ENCODE measurements at places on chromosomes 7 and 10.

- no peak for DNase-seq
- no peaks in the 10 kb centered on the region for H3K27me3 ChIP-seq
- no peaks in the 10 kb centered on the region for H3K36me3 ChIP-seq
- H3K27ac ChIP-seq = no peak overlapping the region
These were observed 54.0 kb downstream of the NEURL1 start for GRCh38 chr10:103547391-103547946.

- H3K36me3 ChIP-seq = no peaks in the 10 kb centered on the region
- no peak overlapping the region for H3K4me3 ChIP-seq
- H3K27me3 ChIP-seq = no peaks in the 10 kb centered on the region
- H3K4me1 ChIP-seq = peaks cover 5% of the 10 kb centered on the region
- DNase-seq = no peak
These were observed 61.1 kb upstream of the ZMIZ1 start for GRCh38 chr10:79007421-79008319.

GRCh38 chr7:128933180-128933891 lies 4.4 kb upstream of the IRF5 start:
- peaks cover 21% of the 10 kb centered on the region for H3K4me1 ChIP-seq
- H3K27me3 ChIP-seq = peaks cover 12% of the 10 kb centered on the region
- peak overlapping the region; percentile 33 for H3K27ac ChIP-seq
- peak overlapping the region; percentile 57 for H3K4me3 ChIP-seq
- peak; percentile 71 for DNase-seq

DNA sequence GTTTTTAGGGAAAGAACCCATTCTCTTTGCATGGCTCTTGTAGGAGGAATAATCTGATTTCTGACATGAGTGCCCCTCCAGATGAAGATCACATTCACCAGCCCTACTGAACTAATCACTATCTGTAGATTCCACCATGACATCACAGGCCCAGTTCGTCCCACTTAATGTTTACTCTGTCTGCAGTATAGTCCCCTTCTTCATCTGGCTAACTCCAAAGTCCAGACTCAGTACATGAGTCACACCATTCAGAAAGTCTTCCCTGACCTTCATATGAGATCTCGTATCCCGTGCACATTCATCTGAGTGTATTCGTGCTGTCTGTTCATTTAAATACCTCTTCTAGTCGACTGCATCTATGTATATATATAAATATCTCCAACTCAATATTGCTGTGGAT lies 366.5 kb upstream of the AKR1E2 start:
- H3K4me1 ChIP-seq = no peaks in the 10 kb centered on the region
- no peak overlapping the region for H3K27ac ChIP-seq
- peaks cover 7% of the 10 kb centered on the region for H3K27me3 ChIP-seq

DNA sequence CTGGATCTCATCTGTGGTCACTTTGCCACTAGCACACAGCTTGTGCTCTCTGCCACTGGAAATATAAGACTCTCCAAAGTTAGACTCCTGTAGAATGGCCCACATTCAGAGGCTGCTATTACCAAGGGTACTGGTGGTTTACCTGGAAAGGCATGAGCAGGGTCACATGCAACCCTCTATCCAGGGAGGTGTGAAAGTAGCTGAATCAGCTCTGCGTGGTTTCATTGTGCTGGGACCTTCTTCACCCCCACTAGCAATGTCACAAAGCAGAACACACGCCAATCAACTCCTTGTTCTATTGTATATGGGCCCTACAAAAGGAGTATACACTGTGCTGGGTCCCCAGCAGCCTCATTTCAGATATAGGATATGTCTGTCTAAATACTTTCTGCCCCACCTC lies 353.6 kb upstream of the AUTS2 start:
- no peaks in the 10 kb centered on the region for H3K27me3 ChIP-seq
- DNase-seq = no peak
- H3K27ac ChIP-seq = no peak overlapping the region
- no peaks in the 10 kb centered on the region for H3K36me3 ChIP-seq

- H3K4me3 ChIP-seq = no peak overlapping the region
- H3K27me3 ChIP-seq = peaks cover 14% of the 10 kb centered on the region
- DNase-seq = no peak
- no peak overlapping the region for H3K27ac ChIP-seq
- H3K36me3 ChIP-seq = no peaks in the 10 kb centered on the region
- H3K4me1 ChIP-seq = no peaks in the 10 kb centered on the region
These were observed 66.4 kb downstream of the TRUB1 start for GRCh38 chr10:115004236-115004862.

DNA sequence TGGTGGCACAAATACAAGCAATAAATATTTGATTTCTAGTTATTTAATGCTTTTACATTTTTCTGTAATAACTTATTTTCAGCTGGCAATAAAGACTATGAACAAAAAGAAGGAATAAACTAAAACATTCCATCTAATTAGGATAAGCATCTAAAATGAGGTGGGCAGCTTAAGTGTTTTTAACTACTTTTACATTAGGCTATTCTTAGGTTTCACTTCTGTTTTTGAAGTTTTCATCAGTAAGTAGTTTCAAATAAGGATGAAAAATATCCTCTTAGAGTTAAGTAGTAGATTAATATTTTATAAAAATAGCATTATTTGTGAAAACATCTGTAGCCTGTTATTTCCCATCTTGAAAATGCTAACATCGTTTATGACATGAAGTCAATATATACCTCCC lies 15.9 kb downstream of the NT5C2 start:
- H3K4me1 ChIP-seq = peaks cover 9% of the 10 kb centered on the region
- DNase-seq = no peak
- H3K27ac ChIP-seq = no peak overlapping the region
- no peaks in the 10 kb centered on the region for H3K27me3 ChIP-seq
- peaks cover 5% of the 10 kb centered on the region for H3K36me3 ChIP-seq
- H3K4me3 ChIP-seq = no peak overlapping the region

- H3K4me1 ChIP-seq = no peaks in the 10 kb centered on the region
- DNase-seq = no peak
- peaks cover 1% of the 10 kb centered on the region for H3K27me3 ChIP-seq
- no peak overlapping the region for H3K4me3 ChIP-seq
- no peaks in the 10 kb centered on the region for H3K36me3 ChIP-seq
These were observed 263.0 kb downstream of the PHF14 start for GRCh38 chr7:11236680-11237079.

DNA sequence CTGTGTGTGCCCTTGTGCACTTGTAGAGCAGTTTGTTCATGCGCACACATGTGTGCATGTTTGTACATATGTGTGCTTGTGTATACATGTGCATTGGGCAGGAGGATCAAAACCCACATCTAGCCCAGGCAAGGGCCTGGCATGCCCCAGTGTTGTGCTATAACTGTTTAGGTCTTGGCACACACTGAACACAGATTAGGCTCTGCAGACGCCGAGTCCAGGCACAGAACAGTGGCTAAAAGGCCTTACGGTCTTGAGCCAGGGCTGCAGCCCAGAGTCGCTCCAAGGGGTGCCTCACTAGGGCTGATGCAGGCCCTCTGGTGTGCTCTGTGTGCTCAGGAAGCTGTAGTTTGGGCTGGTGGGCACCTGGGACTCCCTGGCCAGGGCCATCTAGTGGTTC lies 55.7 kb downstream of the YKT6 start:
- H3K27me3 ChIP-seq = no peaks in the 10 kb centered on the region
- peak overlapping the region; percentile 94 for H3K27ac ChIP-seq
- DNase-seq = no peak
- H3K4me1 ChIP-seq = peaks cover 29% of the 10 kb centered on the region

- H3K27me3 ChIP-seq = no peaks in the 10 kb centered on the region
- H3K36me3 ChIP-seq = no peaks in the 10 kb centered on the region
- DNase-seq = no peak
- no peaks in the 10 kb centered on the region for H3K4me1 ChIP-seq
- H3K4me3 ChIP-seq = no peak overlapping the region
These were observed 249.3 kb upstream of the POM121L12 start for GRCh38 chr7:52786174-52786573.

GRCh38 chr10:105358911-105359310 lies 717.8 kb downstream of the SORCS3 start:
- no peaks in the 10 kb centered on the region for H3K36me3 ChIP-seq
- H3K4me1 ChIP-seq = no peaks in the 10 kb centered on the region
- no peak for DNase-seq
- H3K27ac ChIP-seq = no peak overlapping the region
- H3K4me3 ChIP-seq = no peak overlapping the region
- H3K27me3 ChIP-seq = no peaks in the 10 kb centered on the region

- H3K36me3 ChIP-seq = peaks cover 24% of the 10 kb centered on the region
- no peak overlapping the region for H3K4me3 ChIP-seq
These were observed 5.0 kb downstream of the SPRN start for GRCh38 chr10:133419211-133419950.

- H3K4me1 ChIP-seq = no peaks in the 10 kb centered on the region
- DNase-seq = no peak
- no peak overlapping the region for H3K27ac ChIP-seq
- H3K4me3 ChIP-seq = no peak overlapping the region
- no peaks in the 10 kb centered on the region for H3K27me3 ChIP-seq
These were observed 340.7 kb downstream of the EXOC4 start for GRCh38 chr7:133593561-133593960.

GRCh38 chr7:26337232-26337865 lies 45.7 kb downstream of the SNX10 start:
- peaks cover 4% of the 10 kb centered on the region for H3K36me3 ChIP-seq
- no peak overlapping the region for H3K4me3 ChIP-seq
- no peak overlapping the region for H3K27ac ChIP-seq
- no peaks in the 10 kb centered on the region for H3K27me3 ChIP-seq
- no peak for DNase-seq

GRCh38 chr7:79199961-79200360 lies 253.5 kb downstream of the MAGI2 start:
- H3K36me3 ChIP-seq = no peaks in the 10 kb centered on the region
- no peak overlapping the region for H3K27ac ChIP-seq
- no peak overlapping the region for H3K4me3 ChIP-seq
- no peaks in the 10 kb centered on the region for H3K4me1 ChIP-seq

- peak overlapping the region; percentile 79 for H3K27ac ChIP-seq
- peak overlapping the region; percentile 92 for H3K4me3 ChIP-seq
- no peak for DNase-seq
- peaks cover 39% of the 10 kb centered on the region for H3K4me1 ChIP-seq
These were observed 1.2 kb downstream of the ARL3 start for GRCh38 chr10:102712843-102713538.

Measured in activated naive CD4-positive, alpha-beta T cell treated with anti-CD3 and anti-CD28 coated beads for 36 hours (primary cell).